ENCODE measurements at places on chromosomes 3 and 15.

- DNase-seq = no peak
Measured at GRCh38 chr3:143757691-143758090, 90.6 kb downstream of the SLC9A9 start.

- DNase-seq = no peak
Measured at GRCh38 chr3:164883171-164883570, 195.1 kb downstream of the SI start.

GRCh38 chr3:133825969-133826727, 20.5 kb downstream of the SRPRB start:
- DNase-seq = no peak

DNA sequence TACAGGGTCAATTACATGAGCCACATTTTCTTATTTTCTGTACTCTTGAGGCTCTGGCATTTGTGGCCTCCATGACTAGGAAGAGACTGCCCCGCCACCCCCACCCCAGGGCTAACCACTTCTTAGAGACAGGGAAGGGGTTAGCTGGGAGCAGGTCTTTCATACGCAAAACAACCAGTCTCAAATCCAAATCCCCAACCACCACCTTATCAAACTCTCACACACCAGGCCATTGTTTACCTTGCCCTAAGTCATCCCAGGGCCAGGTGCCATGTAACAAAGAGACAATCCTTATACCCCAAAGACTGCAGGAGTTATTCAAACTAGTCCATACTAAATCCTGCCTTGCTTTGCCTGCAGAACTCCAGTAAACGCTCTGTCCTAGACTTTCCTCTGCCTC, 77.8 kb downstream of the B3GNT5 start:
- no peak for DNase-seq

DNA sequence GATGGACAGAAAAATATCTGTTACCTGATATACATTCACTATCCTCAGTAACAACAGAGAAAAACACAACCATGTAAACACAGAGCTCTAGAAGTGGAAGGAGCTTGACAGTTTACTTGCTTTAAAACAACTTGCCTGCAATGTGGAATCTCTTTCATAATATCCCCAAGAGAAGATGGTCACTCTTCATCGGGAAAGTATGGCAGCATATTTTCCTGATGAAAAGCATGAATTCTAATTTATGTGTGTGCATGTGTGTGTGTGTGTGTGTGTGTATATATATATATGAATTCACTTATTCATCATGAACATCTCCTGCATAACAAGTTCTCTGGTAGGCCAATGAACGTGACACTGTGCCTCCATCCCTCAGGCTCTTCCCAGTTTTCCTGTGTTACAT, 81.2 kb downstream of the EFL1 start:
- no peak for DNase-seq

- DNase-seq = no peak
Measured at GRCh38 chr15:52082197-52083036, 30.2 kb downstream of the BCL2L10 start.

DNA sequence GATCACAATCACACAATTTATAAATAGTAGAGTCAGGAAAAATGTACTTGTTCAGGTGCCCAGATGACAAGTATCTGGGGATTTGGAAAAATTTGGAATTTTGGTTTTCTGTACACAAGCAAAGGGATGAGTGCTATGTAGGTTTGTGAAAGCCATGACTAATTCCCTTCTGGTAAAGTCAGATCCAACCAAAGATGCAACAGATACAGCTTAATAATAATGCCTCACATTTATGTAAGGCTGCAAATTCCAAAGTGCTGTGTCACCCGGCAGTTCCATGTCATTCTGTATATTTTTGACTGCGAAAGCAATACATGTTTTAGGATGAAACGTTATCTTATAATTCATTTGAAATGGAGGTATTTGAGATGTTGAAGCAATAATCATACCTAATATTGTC, 102.7 kb upstream of the AGBL1 start:
- no peak for DNase-seq

- DNase-seq = no peak
Measured at GRCh38 chr3:114900908-114901307, 246.2 kb downstream of the ZBTB20 start.

GRCh38 chr15:101500865-101501551, 11.5 kb upstream of the PCSK6 start:
- DNase-seq = no peak

DNA sequence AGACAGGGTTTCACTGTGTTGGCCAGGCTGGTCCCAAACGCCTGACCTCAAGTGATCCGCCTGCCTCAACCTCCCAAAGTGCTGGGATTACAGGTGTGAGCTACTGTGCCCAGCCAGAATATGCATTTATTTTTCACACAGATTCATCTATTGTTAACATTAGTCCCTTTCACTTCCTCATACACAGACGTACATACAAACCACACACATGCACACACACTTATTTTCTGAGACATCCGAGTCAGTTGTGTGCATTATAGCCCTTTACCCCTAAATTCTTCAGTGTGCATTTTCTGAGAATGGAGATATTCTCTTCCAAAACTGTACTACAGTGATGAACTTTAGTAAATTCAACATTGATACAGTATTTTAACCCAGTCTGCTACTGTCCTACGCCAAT, 15.0 kb upstream of the MEX3B start:
- no peak for DNase-seq

- no peak for DNase-seq
Measured at GRCh38 chr15:96327155-96327741, 3.3 kb upstream of the NR2F2 start.

DNA sequence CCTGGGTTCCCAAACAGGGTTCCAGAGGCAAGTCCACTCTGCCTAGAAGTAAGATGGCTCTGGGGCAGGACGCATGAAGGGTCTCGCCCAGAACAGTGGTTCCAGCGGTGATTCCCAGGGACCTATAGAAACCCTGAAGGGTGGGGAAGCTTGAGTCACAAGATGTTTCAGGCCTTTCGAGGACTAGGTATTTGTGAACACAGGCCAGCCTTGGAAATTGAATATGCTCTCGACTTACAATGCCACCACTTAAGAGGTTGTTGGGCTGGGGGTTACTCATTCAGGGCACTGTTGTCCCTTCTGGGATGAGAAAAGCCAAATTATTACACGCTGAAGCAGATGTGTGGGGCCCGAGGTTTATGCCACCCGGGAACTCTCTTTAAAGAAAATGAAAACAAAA, 152.0 kb downstream of the TJP1 start:
- DNase-seq = no peak

- no peak for DNase-seq
Measured at GRCh38 chr15:75050283-75050682, 26.9 kb downstream of the PPCDC start.

DNA sequence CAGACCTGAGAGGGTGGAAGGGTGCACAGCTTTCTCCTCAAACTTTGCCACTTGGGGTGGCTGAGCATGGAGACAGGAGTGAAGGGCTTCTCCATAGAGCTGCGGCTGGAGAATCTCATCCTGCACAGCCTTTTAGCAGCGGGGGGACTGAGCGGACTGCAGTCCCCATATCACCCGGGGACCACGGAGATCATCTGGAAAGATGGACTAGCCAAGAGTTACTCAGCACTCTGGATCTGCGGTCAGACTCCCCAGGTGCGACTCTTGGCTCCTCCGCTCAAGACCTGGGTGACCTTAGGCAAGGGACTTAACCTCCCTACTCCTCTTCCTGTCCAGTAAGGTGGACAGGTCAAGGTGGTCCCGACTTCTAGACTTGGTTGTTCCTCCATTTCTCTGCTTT, 125.8 kb upstream of the MEF2A start:
- no peak for DNase-seq

DNA sequence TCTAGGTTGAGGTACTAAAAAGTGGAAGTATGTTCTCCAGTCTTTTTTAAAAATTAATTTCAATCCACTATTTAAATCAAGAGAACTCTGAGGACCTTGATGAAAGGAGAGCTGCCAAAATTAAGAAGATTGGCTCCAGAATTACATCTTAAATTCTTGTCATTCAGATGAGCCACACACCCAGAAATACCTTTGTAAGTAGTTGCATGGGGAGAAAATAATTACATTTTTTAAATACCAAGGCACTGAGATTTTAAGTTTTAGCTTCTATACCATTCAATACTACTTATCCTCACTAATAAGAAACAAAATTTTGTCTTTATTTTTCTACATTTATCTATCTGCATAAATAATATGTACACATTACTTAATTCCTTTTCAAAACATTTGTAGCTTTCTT, 1132.8 kb downstream of the OTOL1 start:
- DNase-seq = no peak

- peak; percentile 48 for DNase-seq
Measured at GRCh38 chr3:101803173-101803782, 24.3 kb downstream of the NXPE3 start.

Data from stimulated activated naive CD8-positive, alpha-beta T cell treated with anti-CD3 and anti-CD28 coated beads, Interleukin-15, amount 100 ng/mL, for 72 hours (primary cell).